BE2C (cell line): ENCODE measurements at places on chromosomes 1 and 21.
A peak's percentile ranks its signal among the peaks of the same experiment; 100 is the strongest.

- DNase-seq, result no peak
Measured at GRCh38 chr1:177780096-177780700, 189.7 kb downstream of the SEC16B start.

DNA sequence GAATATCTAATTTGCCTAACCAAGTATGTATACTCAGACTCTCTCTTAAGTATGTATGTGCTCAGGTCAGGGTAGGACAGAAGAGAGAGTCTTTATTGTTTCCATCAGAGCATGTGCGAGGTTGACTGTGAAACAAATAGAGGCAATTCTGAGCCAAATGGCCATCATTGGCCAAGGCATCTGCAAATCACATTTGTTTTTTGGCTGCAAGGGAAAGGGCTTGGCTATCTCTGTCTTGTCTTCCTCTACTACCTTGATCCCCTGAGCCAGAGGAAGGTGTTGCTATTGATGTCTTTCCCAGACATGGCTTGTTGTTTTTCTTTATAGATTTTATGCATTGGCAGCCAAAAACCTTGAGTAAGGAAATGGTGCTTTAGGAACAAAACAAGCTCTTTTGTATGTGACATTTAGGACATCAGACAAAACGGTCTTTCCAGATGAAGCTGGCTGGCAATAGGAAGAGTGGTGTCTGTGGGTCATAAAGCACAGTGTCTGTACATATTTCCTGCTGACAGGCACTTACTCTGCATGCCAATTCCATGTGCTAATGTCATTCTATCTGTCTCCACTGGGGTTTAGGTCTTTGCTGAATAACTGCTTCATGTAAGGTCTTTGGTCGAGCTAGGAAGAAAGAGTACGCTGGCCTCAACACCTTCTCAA is 163.3 kb downstream of the BRINP2 start:
- DNase-seq, result no peak

DNA sequence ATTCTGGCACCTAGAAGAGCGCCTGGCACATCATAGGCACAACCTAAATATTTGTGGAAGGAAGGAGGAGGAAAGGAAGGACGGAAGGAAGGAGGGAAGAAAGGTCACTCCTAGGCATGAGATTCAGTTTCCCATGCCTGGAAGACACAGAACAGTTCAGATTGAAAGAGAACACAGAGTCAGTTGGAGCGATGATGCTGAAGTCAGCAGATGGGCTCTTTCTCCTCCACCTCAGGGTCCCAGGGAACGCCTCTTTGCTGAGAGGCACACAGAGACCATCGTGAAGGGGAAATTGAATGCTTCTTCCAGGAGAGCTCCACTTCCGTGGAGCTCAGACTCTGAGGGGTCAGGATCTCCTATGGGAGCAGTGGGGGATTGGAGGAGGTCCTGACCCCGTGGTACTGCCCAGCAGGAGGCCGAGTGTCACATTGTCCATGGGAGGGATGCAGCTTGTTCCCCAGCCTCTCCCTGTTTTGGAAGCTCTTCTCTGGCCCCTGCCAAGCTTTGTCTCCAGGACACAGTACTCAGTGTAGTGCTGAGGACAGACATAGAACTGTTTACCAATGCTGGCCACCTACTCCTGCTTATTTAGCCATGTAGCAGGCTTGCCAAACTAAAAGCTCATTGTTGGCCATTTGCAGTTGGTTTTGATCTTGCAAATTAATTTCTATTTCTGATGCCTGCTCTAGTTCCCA is 2.4 kb downstream of the MYBPHL start:
- DNase-seq, result no peak

GRCh38 chr1:7042322-7043190 is 257.3 kb downstream of the CAMTA1 start:
- DNase-seq, result no peak

GRCh38 chr1:17335821-17336710 is 28.1 kb downstream of the PADI4 start:
- DNase-seq, result peak; percentile 70

DNA sequence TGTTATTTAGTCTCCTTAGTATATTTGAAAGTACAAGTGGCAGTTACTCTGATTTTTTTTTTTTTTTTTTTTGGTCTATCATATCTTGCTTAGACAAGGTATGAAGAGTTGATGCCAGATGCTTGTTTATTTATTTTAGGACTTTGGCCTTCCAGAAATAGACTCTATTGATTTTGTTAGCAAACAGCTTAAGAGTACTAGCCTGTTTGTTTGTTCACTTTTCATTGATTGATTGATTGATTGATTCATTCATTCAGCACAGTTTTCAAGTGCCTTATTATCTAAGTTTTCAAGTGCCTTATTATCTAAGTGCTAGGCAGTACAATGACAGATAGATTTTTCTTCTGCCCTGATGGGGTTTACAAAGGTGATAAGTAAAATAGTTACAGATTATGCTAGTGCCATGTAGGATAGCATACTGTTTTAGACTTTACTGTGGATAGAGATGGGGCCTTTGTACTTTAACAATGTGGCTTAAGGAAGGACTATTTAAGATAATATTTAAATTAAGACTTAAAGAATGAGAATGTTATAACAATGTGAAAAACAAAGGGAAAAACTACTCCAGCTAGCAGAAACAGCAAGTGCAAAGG is 50.5 kb downstream of the MTF2 start:
- no peak for DNase-seq

GRCh38 chr1:7692005-7692404 is 79.1 kb upstream of the VAMP3 start:
- DNase-seq, result no peak

GRCh38 chr1:200302921-200303290 is 106.9 kb downstream of the ZNF281 start:
- no peak for DNase-seq

- DNase-seq, result no peak
Measured at GRCh38 chr1:177783051-177783450, 186.8 kb downstream of the SEC16B start.

DNA sequence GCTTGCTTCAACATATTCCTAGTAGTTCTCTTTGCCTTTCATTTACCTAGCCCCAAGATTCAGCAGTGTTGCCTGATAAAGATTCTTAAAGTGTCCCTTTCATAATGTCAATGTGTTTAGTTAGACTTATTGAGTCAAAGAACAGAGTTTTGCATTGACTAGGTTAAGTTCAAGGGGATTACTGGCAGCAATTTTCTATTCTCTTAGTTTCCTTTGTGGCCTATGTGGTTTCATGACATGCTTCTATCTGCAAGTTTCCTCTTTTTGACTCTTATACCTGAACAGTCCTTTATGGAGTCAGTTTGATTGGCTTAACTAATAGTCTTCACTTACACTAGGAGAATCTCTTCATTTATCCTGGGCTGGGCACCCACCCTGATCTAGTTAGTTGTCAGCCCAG is 151.3 kb downstream of the ADGRL4 start:
- DNase-seq, result no peak

- no peak for DNase-seq
Measured at GRCh38 chr1:47232187-47232874, at the start of gene TAL1. TSS of gene TAL1 (minus strand) at chr1:47232225. CDS start at chr1:47225888, 6,337 bp downstream.

GRCh38 chr1:28933918-28934317 is 19.5 kb downstream of the EPB41 start:
- DNase-seq, result no peak

DNA sequence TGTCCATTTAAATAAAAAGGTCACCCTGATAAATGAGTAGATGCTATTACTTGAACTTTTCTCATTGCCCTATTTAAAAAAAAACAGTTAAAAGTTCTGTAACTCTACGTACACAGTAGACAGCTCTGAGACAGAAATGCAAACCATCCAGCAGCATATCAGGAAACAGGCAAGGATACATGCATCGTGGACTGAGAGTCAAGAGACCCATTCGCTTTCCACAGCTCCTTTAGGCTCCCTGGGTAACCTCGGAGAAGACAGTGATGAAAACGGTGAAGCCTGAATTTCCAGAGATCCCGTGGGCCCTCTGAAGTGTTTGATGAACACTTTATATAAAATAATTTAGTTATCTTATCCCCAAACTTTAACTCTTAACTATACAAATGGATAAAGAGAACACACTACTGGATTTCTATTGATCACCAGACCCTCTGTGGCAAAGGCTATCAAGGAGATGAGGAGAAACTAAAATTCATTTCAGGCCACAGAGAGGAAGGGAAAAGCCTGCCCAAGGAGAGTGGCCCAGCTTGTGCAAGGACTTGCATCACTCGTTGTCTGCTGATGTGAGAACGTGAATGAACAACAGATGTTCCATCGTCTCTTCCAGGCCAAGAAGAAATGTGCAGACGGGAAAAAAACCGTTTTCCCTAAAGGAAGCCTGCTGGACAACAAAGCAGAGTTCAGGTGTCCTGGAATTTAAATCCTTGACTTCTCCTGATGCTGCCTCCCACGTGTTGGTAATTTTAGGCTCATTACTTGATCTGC is 131.0 kb downstream of the TGFBR3 start:
- no peak for DNase-seq

DNA sequence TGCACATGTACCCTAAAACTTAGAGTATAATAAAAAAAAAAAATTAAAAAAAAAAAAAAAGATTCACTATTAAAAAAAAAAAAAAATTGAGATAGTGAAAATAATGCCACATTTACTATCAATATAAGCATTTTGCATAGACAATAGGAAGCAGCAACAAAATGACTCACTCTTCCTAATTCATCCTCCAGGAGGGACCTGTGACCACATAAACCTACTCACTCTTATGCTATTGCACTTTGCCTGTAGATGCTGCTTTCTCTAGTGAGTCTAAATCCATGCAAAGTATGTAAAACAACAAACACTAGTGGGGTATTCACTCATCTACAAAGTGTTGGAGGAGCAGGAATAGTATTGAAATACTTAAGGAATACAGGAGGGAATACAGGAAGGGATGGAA is 2.9 kb downstream of the OR10J5 start:
- DNase-seq, result no peak

DNA sequence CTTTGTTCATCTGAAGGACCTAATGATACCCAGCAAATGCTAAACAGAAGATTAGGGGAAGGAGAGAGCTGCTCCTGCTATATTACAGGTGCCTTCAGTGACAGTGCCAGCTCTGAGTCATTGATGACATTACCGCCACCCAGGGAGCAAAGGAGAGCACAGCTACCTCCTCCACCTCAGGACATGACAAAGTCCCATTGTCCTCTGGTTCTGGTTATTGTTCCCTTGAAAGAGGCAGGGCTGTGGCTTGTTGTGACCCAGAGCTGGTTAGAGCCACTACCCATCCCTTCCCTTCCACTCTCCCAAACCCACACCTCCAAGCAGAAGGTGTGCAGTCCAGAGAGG is 363.5 kb upstream of the DUSP10 start:
- DNase-seq, result no peak

DNA sequence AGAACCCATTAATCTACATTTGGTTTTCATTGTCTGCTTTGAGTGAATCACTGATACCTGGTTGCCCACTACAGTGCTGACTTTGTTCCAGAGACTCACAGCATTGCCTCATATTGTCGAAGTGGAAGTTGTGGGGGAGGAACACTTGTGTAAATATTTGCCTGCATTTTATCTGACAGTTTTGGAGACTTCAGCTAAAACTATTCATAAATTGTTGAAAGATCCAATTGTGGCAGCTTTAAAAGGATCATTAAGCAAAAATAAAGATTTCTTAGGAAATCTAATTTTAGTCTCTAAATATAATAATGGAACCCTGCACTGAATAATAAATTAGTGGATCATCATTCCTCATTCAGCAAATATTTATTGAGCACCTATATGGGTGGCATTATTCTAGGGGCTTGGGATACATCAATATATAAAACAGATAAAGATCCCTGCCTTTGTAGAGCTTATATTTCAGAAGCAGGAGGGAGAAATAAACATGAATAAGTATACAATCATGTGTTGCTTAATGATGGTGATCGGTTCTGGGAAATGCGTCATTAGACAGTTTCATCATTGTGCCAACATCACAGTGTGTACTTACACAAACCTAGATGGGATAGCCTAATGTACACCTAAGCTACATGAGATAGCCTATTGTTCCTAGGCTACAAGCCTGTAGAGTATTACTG is 73.5 kb downstream of the OSBPL9 start:
- no peak for DNase-seq

GRCh38 chr1:245541369-245541768 is 386.6 kb downstream of the KIF26B start:
- no peak for DNase-seq

DNA sequence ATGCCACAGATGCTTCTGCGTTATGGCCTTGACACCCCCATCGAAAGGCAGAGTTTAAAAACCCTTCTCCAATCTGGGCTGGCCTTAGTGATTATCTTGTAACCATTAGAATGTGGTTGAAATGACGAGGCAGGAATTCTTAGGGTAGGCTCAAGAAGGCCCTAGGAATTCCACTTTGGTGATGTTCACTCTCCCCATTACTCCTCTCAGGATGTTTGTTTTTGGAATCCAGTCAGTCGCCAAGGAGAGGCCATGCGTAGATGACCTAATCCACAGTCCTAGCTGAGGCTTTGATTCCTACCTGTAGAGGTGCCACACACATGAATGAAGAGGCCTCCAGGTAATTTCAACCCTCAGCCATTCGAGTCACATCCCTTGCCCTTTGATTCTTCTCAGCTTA is 318.2 kb downstream of the NEGR1 start:
- DNase-seq, result no peak

DNA sequence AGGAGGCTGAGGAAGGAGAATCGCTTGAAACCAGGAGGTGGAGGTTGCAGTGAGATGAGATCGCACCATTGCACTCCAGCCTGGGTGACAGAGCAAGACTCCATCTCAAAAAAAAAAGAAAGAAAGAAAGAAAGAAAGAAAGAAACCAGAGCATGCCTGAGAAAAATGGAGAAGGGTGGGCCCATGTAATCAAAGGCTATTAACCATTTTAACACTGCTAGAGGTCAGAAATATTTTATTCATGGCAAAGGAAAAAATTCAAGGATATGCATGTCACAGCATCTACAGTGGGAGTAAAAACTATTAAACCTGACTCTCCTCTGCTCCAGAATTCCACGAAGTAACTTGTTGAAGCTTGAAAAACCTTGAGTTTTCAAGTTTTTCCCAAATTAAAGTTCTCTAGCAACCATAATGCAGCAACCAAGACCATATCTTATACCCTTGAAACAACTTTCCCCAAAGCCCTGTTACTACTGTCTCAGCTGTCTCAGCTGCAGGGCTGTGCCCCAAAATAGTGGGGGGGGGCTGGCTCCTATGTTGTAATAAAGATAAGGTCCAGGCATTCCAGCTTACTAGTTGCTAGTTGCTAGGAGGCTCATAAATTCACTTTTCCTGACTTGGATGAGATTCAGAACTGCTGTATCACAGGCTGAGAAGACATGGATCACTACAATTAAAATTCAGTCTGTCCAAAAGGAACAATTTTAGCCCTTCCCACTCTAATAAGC is 112.9 kb upstream of the SOD1 start:
- DNase-seq, result no peak

DNA sequence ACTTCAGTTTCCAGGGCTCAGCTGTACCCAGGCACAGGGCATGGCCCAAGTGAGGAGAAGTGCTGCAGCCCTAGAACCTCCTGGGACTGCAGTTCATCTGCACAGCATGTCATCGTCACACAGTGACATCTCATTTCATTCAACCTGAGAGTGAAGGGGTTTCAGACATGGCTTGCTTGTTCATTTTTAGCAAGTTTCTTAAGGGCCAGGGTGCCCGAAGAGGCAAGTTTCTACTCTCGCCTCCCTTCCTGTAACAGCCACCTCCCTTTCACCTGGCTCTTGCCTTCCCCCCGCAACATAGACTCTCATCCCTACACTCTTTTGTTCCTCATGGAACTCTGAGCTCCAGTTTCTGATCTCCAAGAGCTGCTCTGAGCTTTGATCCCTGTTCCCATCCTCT is 108.1 kb downstream of the C1orf21 start:
- DNase-seq, result no peak

- DNase-seq, result no peak
Measured at GRCh38 chr1:233244183-233244582, 51.3 kb downstream of the PCNX2 start.

GRCh38 chr1:95941121-95941798 is 707.2 kb downstream of the RWDD3 start:
- no peak for DNase-seq
